ENCODE measurements at places on chromosomes 3 and 15. TPM values are rescaled to one million over a fixed set of nuclear protein-coding genes. Genes with fewer than 3 reads are reported as not detected.

DNA sequence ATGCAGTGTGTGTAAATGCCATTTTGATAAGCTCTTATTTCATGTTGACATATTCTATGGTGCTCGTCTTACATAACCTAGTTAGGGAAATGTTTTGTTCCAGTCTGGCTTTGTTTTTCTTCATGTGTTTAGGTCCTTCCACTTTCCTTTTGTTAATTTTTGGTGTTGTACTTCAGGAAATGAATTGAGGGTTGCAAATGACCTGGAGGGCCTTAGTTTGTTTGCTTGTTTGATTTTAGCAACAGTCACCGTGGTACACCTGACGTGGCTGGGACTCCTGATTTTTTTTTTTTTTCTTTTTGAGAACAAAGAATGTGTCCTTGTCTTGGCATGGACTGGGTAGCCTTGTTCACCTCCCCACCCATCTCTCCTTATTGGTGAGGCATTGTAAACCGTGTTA is 114.8 kb downstream of the IGF1R start:
- no peak for DNase-seq

- no peak for DNase-seq
Measured at GRCh38 chr3:136151219-136151618, 44.9 kb downstream of the MSL2 start.

DNA sequence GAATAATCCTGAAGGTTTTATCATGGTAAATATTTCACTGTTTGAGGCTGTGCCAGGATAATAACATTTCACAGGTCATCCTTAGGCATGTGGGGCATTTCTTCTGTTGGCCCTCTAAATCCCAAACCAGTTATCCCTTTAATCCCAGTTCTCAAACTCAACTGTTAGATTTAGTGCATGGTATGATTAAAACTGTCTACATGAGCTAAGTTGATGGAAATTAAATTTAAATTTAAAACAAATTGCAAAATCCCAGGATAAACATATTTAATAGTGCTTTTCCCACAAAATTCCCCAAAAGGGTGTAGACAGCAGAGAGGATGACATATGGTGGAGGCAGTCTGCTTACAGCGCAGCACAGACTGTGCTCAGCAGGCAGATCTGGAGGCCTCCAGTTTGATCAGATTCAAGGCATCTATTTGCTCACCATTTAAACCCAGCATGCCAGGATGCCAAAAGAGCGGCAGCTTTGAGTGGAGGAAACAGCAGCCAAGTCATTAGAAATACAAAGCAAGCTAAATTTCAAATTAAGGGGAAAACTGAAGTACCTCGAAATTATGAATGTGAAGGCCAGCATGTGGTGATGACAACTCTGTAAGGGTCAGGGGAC is 325.8 kb downstream of the KCNH8 start:
- DNase-seq, result no peak

The MYZAP gene
- polyA plus RNA-seq, result 152 TPM

DNA sequence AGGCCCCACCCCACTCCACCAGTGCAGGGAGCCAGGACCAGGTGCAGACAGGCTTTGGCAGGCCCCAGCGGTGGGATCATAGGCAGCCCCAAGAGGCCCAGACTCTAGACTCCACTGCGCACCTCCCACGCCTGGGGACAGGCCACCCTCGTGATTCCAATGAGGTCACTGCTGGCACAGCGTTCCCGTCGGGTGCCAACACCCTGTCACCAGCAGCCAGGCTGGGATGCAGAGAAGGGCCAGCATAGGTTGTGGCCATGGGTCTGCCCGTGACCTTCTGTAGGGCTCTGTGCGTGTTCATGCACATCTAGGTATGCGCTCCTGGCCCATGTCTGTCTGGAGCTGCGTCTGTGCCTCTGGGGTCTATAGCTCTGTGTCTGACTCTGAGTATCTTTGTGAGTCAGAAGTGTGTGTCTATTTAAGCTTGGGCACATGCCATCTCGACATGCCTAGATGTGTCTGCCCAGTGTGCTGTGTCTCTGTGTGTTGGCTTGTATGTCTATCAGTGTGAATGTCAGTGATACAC is 13.0 kb downstream of the VIPR1 start:
- DNase-seq, result no peak

DNA sequence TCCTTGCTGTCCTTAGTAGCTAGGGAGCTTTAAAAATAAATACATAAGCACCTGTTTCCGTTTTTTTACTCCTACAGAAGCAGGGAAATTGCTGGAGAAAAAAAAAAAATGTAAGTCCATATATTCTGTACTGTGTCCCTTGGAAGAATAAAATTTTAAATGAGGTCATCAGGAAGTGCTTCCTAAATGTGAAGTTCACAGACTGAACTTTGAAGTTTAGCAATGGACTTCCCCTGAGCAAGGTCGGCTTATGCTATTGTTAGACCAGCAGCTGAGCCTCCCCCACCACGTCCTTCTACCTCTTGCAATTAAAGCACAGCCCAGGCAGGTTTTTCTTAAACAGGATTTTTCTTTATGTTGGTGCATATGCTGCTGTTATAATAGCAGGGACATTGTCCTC is 26.3 kb downstream of the LIPC start:
- DNase-seq, result no peak

DNA sequence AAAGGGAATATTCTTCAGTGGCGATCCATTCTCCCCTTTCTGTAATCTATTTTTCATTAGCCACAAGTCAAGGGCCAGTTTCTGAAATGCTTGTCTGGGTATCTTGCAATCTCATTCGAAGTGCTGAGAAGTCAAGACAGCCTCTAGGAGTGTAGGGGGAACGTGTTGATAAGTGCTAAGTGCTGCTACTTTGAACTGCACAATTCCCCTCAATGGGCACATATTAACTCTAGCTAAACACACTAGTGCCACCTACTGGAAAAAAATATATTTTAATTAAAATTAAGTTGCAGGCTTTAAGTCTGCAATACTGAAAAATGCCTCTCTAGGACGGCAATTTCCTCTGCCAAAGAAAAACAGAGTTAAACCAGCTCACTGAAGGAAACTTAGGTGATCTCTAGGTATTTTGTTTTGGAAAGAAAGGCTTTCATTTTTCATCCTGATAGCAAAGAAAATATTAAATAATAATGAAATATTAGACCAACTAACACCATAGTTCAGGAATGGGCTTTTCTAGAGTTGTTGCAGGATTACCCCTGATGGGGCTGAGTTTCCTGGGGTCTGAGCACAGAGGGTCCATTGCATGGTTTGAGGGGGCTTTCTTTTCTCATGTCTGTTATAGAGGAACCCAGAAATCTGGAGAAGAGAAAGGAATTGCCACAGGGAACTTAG is 181.9 kb upstream of the KBTBD8 start:
- no peak for DNase-seq

DNA sequence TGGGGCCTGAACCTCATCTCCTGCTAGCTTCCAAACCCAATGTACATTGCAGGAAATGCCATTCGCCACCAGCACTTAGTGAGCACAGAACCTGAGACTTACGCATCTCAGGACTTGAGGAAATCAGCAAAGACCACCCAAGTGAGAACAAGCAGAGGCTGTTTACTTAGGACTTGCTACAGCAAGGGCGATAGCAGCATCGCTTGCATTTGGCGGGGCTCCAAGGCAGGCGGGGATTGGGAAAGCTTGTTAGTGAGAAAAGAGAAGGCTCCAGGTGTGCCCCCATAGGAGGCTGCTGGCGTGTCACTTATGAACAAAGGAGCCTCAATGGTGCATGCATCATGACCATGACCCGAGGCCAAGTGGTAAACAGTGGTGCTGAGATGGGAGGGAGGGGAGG is 19.7 kb downstream of the SLC6A20 start:
- DNase-seq, result peak; percentile 33

GRCh38 chr15:93241696-93242585 is 152.9 kb upstream of the RGMA start:
- no peak for DNase-seq

The STAC gene
- 1.5 TPM for polyA plus RNA-seq

- no peak for DNase-seq
Measured at GRCh38 chr15:68372291-68372811, 59.6 kb downstream of the ITGA11 start.

DNA sequence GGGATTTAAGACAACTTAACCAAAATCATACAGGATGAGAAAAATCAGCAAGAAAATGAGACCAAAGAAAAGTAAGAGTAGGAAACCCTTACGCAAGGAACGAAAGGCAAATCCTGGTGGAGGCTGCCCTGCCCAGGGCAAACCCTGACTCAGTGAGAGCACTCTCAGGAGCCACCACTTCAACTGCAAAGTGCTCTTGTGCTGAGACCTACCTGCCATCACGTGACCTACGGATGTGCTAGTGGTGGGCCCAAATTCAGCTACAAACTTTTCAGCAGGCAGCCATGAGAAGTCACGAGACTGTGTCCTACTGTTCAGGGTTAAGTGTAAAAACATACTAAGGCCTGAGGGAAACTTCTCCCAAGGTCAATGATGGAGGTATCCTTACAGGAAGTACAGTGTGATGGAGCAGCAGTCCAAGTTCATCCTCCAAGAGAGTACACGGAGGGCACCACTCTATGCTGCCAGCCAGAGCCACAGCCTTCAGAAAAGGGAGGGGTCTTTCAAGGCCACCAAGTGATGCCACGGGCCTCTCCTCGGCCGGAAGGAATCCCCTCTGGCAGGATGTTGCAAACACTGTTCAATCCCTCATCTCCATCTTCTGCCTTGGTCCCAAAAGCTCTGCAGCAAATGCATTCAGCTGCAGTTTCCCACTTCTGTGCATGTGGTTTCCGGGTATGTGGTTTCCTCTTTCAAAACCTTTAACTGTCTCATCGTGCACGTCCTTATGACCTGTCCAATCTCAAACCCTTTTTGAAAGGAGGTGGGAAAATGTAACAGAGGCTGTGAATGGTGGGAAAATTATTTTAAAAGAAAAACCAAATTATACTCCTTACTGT is 9.5 kb downstream of the CHSY1 start:
- DNase-seq, result no peak

The GPR87 gene
- polyA plus RNA-seq, result 4.2 TPM

GRCh38 chr15:38247336-38247735 is 5.3 kb upstream of the SPRED1 start:
- DNase-seq, result no peak

- DNase-seq, result no peak
Measured at GRCh38 chr3:157313186-157313585, 123.5 kb upstream of the PTX3 start.

The VWA5B2 gene
- 0.33 TPM for polyA plus RNA-seq
